Calu3 (cell line): ENCODE measurements at places on chromosomes 1 and 21.

DNA sequence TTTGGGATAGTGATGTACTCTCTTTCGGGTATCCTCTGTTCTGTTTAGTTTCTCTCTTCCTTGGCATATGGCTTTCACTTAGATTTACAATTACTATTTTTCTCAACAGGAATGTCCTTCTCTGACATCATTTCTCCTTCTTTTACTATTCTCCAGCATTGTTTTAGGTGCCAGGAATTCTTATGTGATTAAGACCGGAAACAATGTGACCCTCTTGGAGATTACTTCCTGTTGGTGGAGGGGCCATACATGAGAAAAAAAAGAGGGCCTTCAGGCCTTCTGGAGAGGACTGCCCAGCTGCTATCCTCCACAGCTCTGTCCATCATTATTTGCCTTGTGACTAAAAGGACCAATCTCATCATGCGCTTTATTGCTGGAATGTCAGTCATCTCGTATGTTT is 50.4 kb upstream of the ADAMTS5 start:
- DNase-seq = no peak

- no peak for DNase-seq
These were observed 7.9 kb upstream of the PIK3CD start for GRCh38 chr1:9643351-9644256.

- DNase-seq = peak; percentile 44
These were observed 435.9 kb upstream of the PRMT6 start for GRCh38 chr1:106620521-106620954.

- no peak for DNase-seq
These were observed 5.2 kb downstream of the TMCC2 start for GRCh38 chr1:205232945-205233397.

DNA sequence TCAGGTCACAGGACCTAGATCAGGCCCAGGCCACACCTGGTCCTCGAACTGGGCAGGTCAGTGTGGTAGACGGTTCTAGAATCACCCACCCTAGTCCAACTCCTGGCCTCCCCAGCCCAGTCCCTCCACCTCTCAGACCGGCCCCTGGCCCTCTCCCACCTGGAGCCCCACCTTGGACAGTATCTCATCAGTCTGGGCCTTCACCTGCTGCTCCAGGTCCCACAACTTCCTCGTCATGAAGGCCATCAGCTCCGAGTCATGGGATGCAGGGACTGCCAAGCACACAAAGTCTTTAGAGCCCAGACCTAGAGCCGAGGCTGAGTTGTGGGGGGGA is 8.7 kb downstream of the UBXN11 start:
- DNase-seq = no peak

DNA sequence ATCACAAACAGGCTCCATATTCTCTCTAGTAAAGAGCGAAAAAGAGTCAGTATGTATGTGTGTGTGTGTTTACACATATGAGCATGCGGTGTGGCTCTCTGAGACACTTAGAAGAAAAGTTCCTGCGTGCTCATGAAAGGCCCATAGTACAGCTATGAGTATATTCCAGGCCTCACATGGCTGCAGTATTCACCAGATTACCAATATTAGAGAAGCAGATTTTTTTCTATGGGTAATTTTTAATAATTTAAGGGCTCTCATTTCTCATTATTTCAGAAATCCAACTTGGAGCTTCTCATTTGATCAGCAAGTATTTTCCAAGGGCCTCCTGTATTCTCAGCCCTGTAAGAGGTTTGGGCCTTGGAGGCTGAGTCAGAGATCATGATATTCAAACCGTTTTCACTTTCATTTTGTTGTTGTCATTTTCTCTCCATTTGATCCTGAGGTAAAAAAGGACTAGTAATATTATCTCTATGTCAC is 232.9 kb upstream of the SGIP1 start:
- no peak for DNase-seq

DNA sequence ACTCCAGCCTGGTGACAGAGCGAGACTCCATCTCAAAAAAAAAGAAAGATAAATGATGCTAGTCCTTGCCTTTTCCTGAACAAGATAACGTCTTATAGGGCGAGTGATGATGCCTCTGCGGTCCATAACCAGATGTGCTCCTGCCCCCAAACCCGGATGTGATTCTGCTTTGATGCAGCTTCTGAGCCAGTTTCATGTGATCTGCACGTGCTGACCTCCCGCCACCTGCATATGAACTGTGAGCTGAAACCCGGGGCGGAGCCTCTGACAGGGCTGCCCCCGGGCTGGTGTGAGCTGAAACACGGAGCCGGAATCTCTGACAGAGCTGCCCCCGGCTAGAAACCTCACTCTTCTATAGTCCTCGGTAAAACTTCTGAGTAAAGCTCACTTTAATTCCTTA is 1.3 kb downstream of the KRTAP12-4 start:
- DNase-seq = no peak

GRCh38 chr1:19804831-19805251 is 5.1 kb upstream of the TMCO4 start:
- DNase-seq = no peak

DNA sequence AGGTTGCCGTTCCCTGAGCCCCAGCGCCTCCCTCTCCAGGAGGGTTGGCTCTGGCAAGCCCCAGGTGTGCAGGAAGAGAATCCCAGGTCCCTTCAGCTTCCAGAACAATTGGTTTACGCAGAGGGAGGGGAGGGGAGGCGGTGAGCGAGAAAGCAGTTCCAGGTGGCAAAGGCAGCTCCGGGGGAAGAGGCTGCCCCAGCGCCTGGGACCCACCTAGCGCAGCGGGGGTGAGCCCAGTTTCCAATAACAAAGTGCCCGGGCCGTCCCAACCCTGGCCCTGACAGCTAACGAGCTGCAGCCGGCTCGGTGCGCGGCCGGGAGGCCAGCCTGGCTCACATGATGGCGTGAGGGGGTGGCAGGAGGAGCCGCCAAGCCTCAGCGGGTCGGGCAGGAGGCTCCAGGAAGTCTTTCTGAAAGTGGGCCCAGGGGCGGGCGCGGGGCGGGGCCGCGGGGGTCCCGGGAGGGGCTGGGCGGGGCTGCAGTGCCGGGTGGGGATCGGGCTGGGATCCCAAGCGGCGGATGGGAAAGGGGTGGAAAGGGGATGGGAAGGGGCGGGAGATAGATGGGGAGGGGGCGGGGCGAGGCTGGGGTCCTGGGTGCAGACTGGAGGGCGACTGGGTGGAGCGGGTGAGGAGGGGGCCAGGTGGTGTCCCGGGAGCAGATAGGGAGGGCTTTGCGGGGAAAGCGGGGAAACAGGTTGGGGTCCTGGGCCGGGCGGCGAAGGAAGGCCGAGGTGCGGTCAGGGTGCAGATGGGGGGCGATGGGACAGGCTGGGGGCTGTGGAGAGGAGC is 22.8 kb downstream of the DHRS3 start:
- peak; percentile 76 for DNase-seq

DNA sequence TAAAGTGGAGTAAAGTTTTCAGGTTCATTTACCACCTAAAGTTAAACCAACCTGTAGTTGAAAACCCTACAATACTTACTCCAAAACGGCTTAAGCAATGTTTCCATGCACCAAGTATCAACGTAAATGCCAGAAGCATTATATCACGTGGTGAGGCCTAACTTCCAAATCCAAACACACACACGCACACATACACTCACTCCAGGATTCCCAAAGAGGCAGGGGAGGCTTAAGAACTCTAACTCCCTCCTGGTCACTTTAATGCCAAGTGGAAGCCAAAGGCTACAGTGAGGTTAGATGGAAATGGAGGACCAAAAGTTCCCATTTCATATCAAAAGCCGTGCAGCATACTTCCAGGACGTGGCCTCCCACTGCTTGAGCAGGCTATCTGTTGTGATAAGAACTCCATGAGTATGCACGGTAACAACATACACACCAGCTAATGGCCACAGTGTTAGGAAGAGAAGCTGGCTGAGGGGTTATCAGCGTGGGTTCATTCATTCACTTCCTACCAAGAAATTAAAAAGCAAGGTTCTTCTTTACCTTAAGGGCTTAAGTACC is 224.1 kb downstream of the SLC45A1 start:
- DNase-seq = no peak
